ENCODE measurements at places on chromosomes 2 and 18. TPM values are rescaled to one million over a fixed set of nuclear protein-coding genes. Genes with fewer than 3 reads are reported as not detected.

GRCh38 chr2:224524657-224525056, 60.5 kb downstream of the CUL3 start:
- no peak overlapping the region for H3K27ac ChIP-seq
- H3K27me3 ChIP-seq, result no peaks in the 10 kb centered on the region
- peaks cover 7% of the 10 kb centered on the region for H3K36me3 ChIP-seq

FMNL2 gene
- total RNA-seq, result 54.9 TPM

DNA sequence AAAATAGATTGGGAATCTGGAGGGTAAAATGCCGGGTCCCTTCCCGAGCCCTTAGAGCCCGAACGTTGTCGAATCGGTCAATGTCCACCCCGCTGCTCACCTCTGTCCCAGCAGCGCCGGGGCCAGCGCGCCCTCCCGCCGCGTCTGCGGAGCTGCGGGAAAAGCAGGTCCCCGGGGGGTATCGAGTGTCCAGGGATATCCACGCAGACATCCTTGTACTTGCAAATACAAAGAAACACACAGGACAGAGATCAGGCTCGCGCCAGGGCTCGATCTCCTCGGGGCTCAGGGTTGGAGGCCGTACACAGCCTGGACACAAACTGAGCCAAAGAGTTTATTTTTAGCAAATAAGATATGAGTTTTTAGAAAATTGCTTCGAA, 2.3 kb upstream of the GATA6 start:
- H3K36me3 ChIP-seq, result peaks cover 3% of the 10 kb centered on the region
- peaks cover 87% of the 10 kb centered on the region for H3K27me3 ChIP-seq
- peaks cover 29% of the 10 kb centered on the region for H3K4me1 ChIP-seq
- H3K27ac ChIP-seq, result no peak overlapping the region
- DNase-seq, result peak; percentile 23
- peak overlapping the region; percentile 72 for H3K4me3 ChIP-seq

DNA sequence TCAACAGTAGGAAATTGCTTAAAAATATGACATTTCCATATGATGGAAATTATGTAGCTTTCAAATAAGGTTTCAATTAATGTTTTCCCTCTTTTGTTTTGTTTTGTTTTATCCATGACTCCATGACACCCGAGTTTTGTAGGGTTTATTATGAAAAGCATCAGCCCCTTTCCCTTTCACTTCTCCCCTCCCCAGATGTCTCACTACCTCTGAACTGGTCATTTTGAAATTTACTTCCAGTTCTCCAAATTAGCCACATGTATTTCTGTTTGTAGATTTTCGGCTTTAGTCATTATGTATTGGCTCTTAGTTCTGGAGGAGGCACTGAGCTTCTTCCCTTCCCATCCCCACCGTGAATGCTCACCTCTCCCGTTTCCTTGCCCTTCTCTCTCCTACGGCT, 18.6 kb upstream of the VPS4B start:
- H3K4me3 ChIP-seq, result no peak overlapping the region
- H3K4me1 ChIP-seq, result peaks cover 4% of the 10 kb centered on the region
- peaks cover 5% of the 10 kb centered on the region for H3K27me3 ChIP-seq

- H3K4me3 ChIP-seq, result no peak overlapping the region
- DNase-seq, result no peak
- H3K27me3 ChIP-seq, result no peaks in the 10 kb centered on the region
- peaks cover 6% of the 10 kb centered on the region for H3K36me3 ChIP-seq
Observed at GRCh38 chr2:61841286-61841685, 12.6 kb downstream of the FAM161A start.

DNA sequence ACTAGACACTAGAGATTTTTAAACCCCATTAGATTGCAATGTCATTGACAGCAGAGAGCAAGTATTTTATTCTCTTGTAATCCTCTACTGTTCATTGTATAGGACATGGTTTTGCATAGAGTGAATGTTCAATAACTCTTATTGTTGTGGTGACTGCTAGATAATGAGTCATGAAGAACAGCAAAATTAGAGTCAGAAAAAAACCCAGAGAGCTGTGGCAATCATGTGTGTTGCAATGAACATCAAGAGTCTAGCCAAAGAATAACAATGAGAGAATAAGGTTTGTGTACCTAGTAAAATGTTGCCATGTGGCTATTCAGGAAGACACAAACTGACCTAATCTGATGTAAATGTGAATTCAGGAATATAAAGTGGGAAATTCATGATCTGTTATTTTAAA, 684.0 kb downstream of the DSC3 start:
- DNase-seq, result no peak
- no peaks in the 10 kb centered on the region for H3K36me3 ChIP-seq
- H3K4me1 ChIP-seq, result peaks cover 4% of the 10 kb centered on the region
- H3K4me3 ChIP-seq, result no peak overlapping the region

DNA sequence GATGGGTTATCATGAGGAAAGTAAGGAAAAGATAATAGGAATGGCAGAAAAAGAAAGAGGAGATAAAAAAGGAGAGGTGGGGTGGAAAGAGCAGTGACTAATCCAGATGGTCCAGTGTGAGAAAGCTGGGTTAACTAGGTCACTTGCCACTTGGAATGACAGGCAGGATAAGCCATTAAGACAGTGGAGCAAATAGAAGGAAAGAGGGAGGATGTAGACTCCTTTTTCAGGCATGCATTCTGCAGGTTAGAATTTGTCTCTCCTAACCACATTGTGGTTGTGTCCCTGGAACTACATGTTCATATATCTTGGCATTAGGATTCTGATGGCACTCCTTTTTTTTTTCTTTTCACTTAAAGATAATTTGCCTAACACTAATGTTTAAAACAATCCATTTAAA, 13.4 kb upstream of the NEMP2 start:
- peaks cover 11% of the 10 kb centered on the region for H3K36me3 ChIP-seq
- no peak overlapping the region for H3K4me3 ChIP-seq
- H3K4me1 ChIP-seq, result peaks cover 8% of the 10 kb centered on the region
- no peak overlapping the region for H3K27ac ChIP-seq
- H3K27me3 ChIP-seq, result no peaks in the 10 kb centered on the region

CLIP4 gene
- 14.5 TPM for total RNA-seq

DNA sequence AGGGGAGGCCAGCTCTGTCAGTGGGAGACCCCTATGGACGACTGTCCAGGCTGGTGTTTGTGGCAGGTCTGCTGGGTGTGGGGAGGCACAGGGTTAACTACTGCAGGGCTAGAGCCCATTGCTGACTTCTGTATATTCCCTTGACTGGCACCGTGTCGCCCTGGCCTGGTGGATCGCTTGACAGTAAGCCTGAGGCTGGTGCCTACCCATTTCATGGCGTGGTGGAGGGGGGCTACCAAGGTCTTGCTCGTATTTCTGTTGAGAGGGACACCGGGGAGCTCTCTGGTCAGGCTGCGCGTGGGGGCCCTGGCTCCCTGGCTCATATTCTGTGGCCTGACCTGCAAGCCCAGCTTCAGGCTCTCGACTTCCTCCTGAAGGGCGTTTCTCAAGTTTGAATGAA, 119.7 kb downstream of the ACOXL start:
- no peak overlapping the region for H3K4me3 ChIP-seq
- no peak overlapping the region for H3K27ac ChIP-seq
- H3K27me3 ChIP-seq, result no peaks in the 10 kb centered on the region
- no peaks in the 10 kb centered on the region for H3K36me3 ChIP-seq

GPR17 gene
- total RNA-seq, result 6.4 TPM

CLEC4F gene
- total RNA-seq, result not detected

Measured in neural crest cell (in vitro differentiated cells).